ENCODE measurements at places on chromosomes 16 and 17.

GRCh38 chr16:80041410-80041809, 440.9 kb upstream of the MAF start:
- no peak for DNase-seq

DNA sequence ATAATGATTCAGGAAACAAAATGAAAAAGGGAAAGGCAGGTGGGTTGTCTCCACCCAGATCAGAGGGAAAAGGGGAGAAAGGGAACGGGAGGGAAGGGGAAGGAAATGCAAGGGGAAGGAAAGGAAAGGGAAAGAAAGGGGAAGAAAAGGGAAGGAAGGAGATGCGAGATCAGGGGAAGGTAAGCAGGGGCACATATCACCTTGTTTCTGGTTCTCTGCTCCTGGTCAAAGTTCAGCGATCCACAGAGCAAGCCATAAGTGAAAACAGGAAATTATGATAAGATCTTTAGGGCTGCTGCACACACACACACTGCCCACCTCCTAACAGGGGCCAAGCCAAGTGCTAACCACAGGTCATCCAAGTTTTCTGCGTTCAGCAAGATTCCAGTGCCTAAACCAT, 37.5 kb upstream of the GRIN2A start:
- no peak for DNase-seq

- no peak for DNase-seq
Observed at GRCh38 chr17:50904518-50905459, 38.6 kb upstream of the TOB1 start.

DNA sequence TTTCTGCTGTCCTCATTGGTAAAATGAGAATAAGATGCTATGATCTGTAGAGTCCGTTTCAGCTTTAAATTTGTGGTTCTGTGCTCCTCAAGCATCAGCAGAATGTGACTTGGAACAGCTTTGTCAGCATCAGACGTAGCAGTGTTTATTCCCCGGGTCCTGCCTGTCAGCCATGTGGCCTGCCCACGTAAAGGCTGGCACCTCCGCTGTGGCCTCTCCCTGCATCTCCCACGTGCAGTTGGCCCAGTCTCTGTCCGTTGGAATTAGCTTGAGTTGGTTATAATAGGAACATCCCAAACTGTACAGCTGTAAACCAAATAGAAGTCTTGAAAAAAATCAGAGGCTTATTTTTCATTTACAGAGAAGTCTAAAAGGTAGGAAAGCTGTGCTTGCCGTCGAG, 61.7 kb downstream of the ARHGAP44 start:
- no peak for DNase-seq

GRCh38 chr16:29806641-29807425, 504 bp downstream of the MAZ start:
- DNase-seq = no peak

DNA sequence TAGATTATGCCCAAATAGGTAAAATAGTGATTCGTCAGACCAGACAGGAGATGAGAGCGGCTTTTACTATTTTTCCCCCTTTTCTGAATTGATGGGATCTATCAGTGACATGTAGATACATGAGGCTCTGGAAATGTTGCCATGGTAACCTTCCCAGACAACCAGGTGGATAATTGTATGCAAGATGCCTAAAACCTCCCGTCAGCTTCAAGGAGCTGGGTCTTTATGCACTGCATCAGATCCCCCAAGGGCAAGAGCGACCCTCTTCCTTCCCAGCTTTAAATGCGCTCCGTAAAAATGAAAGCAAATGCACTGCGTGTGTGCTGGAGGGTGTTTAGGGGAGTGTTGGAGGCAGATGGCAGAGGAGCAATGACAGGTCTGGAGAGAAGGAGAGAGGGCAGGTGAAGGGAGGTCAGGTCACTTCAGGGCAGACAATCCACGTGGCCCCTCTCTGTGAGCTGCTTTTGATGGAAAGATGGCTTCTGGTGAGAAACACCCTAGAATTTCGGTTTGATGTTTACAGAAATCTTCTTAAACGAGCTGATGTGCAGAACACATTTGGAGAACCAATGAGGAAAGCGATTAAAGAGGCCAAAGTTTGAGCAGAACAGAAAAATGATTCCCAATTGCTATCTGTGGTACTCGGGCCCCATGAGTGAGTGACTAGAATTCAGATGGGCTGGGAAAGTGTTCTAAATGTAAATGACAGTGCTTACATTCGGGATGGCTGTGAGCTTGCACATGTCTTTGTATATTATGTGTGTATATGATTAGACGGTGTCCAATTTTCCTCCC, 461.7 kb upstream of the HSBP1 start:
- no peak for DNase-seq

GRCh38 chr17:14417336-14417735, 116.5 kb downstream of the HS3ST3B1 start:
- DNase-seq = no peak

- DNase-seq = no peak
Observed at GRCh38 chr16:28110479-28110878, 47.0 kb upstream of the GSG1L start.

GRCh38 chr17:22703786-22704441, 1011.6 kb downstream of the KCNJ18 start:
- no peak for DNase-seq

GRCh38 chr16:51009359-51009758, 141.7 kb downstream of the SALL1 start:
- DNase-seq = no peak

GRCh38 chr17:21201298-21201595, 12.7 kb downstream of the TMEM11 start:
- DNase-seq = no peak

GRCh38 chr17:37265446-37266173, 110.2 kb upstream of the C17orf78 start:
- DNase-seq = no peak

GRCh38 chr16:88957887-88958577, 19.0 kb downstream of the CBFA2T3 start:
- DNase-seq = no peak

DNA sequence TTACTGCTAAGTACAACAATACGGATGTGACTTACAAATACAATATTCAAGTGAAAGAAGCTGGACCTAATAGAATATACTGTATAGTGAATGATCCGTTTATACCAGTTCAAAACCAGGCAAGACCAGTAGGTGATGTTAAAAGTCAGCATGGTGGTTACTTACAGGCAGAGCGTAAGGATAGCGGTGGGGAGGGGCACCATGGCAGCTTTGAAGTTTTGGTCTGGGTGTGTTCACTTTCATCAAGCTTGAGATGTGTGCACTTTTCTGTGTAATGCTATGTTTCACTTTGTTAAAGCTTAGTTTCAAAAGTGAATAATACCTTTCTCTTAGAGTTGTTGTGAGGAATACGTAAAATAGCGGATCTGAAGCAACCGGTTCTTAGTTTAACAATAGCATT, 16.5 kb upstream of the SLC35G3 start:
- no peak for DNase-seq

GRCh38 chr16:4214215-4214621, 27.7 kb downstream of the SRL start:
- no peak for DNase-seq

GRCh38 chr17:60006160-60006559, 41.6 kb upstream of the RNFT1 start:
- DNase-seq = no peak

- DNase-seq = no peak
Observed at GRCh38 chr16:72749091-72749490, 298.8 kb downstream of the ZFHX3 start.

- peak; percentile 25 for DNase-seq
Observed at GRCh38 chr16:68445458-68445857, 2.9 kb downstream of the SMPD3 start.

DNA sequence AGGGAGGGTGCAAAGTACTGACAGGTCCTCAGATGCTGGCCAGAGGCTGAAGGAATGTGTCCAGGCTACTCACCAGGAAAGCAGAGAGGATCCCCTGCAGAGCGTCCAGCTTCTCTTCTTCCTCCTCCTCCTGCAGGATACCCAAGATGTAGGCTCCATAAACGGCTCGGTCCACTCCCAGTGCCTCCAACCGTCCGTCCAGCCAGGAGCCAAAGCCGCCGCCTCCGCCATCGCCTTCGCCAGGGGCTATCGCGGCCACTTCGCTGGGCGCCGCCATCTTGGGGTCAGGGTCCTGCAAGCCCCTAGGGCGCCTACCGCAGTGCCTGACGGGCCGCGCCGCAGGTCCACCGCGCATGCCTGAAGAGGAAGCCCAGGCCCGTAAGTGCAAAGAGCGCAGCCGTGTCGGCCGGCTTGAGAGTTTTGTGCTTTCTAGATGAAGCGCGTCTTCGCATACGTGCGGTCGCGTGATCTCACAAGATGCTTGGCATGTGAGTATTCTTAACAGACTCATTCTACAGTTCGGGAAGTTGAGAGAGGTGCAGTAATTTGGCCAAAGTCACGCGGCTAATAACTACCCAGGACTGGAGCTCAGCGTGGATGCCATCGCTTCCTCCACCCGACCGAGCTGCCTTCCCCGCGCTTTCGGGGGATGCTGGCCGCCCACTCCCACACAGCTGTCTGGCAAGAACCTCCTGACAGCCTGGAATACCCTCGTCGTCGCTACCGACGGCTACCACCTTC, at the start of gene CCDC43:
Gene CCDC43, minus strand, starts transcription at position 300 of the 741 bp plus-strand sequence. Its CDS starts 23 bp downstream, at position 277.
- DNase-seq = peak; percentile 72

GRCh38 chr17:4870855-4871254, 28.5 kb upstream of the C17orf107 start:
- no peak for DNase-seq

DNA sequence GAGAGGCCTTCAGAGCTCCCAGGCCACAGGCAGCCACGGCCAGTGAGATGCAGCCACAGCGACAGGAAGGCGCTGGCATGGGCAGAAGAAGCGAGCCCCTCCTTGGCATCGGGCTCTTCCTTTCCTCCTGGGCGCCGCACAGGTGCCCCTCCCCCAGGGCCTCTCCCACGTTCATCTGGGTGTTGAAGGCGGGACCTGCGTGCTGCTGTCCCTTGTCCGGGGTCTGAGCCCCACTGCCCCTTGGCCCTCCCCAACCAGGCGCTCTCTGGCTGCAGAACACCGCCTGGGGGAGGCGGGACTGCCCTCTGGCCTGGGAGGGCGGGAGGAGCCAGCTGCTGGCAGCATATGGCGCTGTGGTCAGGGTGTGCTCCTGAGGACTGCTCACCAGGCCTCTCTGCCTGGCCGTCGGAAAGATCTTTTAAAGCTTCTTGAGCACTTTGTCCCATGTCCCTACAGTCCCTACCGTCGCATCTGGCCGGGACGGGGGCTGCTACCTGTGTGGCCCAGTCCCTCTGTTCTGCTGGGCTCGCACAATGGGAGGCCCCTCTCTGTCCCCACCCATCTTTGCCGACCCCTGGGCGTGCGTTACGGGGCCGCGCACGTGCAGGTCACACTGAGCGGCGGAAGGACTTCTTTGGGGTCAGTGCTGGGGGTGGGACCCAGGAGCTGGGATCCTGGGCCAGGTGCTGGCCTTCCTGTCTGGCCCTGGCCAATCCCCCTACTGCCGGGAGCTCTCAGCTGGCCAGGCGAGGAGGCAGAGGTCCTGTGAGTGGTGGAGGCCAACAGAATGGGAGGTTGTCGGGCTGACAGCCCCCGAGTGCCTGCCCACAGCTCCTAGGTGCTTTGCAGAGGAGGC, 1.7 kb downstream of the SLC25A10 start:
- no peak for DNase-seq

DNA sequence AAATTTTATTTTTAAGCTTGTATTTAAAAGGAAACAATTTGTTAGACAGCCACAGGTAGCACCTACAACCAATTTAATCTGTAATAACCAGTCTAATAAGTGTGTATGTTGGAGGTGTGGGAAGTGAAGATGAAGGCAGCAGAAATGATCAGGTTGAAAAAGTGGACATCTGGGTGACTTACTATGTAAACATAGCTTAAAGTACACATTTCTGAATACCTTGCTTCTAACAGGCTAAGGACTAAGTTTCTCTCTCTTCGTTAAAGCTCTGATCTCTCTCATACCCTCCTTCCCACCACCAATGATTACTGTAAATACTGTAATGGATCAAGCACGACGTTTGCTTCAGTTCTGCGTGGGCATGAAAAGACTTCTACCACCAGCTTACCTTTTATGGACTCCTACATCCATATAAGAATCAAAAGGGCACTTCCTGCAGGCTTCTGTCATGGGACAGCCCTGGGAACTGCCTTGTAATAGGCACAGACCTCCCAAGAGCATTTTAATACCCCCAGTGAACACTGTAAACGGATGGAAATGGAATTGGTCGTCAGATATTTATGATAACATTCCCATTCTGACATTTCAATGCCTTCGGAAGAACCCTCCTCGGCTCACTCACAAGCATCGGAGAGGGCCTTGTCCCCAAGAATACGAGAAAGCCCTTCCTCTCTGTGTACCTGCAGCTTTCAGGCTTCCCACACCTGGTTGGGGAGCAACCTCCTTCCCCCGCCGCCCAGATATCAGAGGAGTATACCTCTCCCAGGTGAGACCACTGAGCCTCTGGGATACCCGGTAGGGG, 700 bp downstream of the CCDC43 start:
- no peak for DNase-seq

DNA sequence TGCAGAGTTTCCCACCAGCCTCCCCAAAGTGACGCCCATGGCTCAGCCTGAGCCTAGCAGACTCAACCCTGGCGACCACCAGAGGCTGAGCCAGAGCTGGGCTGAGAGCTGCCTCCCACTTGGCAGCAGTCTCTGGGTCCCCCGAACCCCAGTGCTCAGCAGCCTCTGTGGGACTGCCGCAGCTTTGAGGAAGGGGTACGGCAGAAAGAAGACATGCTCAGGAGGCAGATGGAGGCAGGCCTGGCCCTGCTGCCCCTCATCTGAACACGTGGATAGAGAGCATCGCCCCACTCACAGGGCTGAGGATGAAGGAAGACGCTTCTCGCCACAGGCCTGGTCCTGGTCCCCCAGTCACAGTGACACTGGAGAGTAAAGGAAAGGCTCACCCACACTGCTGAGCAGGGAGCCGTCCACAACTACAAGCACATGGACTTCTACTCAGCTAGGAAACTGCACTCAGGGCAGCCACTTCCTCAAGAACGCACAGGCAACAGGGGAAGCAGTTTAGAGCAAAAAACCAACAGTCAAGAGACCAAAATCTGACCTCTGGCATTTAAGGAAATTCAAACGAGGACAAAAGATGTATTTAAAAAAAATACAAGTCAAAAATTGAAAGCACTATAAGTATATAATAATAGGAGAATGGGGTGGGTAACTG, 45.2 kb upstream of the GSG1L start:
- no peak for DNase-seq

DNA sequence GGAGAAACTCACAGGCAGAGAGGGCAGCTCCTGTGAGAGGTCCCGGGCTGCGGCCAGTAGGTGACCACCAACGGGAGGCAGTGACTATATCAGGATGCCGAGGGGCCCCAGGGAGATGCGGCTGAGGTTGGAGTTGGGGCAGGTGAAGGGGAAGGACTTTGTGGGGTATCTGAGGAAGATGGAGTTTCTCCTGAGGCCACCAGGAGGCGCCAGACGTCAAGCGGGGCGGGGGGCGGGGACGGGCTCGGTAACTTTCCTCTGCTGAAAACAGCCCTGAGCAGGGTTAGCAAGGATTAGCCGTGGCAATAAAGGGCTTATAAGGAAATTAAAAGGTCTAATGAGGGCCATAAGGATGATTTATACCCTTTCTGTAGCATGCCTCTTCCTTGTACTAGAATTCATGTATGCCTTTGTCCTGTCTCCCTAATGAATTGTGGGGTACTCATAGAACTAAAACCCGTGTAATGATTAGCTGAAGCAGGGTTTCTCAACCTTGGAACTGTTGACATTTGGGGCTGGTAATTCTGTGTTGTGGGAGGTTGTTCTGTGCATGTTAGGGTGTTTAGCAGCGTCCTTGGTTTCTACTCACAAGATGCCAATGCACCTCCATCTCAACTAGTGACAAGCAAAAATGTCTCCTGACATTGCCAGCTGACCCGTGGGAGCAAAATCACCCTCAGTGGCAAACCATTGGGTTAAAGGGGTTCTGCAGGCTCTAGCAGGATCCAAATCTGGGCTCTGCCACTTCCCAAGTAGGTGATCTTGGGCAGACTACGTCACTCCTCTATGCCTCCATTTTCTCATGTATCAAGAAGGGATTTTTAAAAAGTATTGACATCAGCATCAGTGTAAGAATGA, 74.8 kb upstream of the GRIN2A start:
- DNase-seq = no peak
